ENCODE measurements at places on chromosomes 12 and 14.

GRCh38 chr14:74062809-74063150 is 21.5 kb downstream of the ALDH6A1 start:
- no peak for DNase-seq

DNA sequence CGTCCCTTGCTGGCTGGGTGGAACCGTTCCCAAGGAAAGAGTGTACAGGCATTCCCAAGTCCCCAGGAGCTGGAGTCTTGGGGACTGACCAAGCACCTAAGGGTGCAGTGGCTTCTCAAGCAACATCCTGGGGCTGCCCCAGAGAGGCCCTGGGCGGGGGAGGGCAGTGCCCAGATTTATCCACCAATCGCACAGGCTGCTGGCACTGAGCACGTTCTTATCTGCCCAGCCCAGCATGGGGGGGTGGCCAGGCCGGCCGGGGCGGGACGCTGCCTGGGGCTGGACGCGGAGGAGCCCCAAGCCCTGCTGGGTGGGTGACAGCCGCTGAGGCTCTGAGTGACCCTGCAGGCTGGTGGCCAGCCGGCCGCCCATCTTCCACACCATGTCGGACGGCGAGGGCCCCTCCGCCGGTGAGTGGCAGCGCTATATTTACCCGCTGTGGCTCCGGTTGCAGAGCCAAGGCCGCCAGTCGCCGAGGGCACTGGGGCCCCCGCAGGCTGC is 53.4 kb downstream of the CYP46A1 start:
- no peak for DNase-seq

- no peak for DNase-seq
These were observed 129.3 kb upstream of the PTPRQ start for GRCh38 chr12:80314741-80315140.

DNA sequence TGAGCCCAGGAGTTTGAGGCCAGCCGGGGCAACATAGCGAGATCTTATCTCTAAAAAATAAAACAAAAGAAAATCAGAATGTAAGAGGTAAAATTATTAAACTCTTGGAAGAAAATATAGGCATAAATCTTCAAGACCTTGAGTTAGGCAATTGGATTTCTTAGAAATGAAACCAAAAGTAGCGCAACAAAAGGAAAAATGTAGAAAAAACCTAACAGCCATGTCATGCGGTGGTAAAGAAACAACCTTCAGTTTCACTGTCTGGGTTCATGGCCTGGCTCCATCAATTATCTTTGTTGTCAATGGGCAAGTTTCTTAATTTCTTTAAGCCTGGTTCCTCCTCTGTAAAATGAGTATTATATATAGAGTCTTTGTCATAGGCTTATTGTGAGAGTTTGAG is 5.6 kb upstream of the GCH1 start:
- DNase-seq = no peak

- no peak for DNase-seq
These were observed 1.5 kb downstream of the LAG3 start for GRCh38 chr12:6773590-6774351.

- peak; percentile 78 for DNase-seq
These were observed 97.3 kb downstream of the ESR2 start for GRCh38 chr14:64196814-64197411.

DNA sequence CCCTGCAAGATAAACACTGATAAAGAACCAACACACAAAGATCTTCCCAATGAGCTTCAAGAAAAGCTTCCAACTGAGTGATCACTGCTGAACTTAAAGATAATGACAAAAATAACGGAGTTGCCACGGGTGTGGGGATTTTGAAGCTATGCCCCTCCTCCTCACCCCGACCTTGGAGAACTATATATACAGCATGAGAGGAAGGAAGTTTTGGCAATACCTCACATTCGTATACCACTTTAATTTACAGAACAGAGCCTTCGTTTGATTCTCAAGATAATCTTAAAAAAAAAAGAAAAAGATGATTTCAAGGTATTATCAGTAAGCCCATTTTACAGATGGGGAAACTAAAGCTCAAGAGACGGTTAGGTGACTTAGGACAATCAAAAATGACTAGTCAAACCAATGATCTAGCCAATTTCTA is 715 bp downstream of the NEK9 start:
- DNase-seq = no peak

DNA sequence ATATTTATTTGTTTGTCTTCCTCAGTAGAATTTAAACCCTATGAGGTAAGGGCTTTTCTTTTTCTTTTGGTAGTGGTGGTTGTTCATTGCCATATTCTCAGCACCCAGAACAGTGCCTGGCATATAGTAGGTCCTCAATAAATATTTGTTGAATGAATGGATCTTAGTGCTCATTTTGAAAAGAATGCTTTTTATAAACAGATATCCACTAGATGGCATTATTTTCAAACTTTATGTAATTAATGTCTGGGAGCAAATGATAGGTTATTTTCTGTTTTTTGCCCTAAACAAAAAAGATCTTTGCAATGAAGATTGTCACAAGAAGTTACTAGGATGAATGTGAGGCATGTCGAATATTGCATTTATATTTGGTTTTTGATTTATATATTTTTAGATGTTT is 64.1 kb downstream of the RAD51B start:
- DNase-seq = no peak

GRCh38 chr12:126353604-126354003 is 1288.4 kb downstream of the AACS start:
- no peak for DNase-seq

- DNase-seq = no peak
These were observed 257.9 kb downstream of the MSRB3 start for GRCh38 chr12:65536351-65536750.

DNA sequence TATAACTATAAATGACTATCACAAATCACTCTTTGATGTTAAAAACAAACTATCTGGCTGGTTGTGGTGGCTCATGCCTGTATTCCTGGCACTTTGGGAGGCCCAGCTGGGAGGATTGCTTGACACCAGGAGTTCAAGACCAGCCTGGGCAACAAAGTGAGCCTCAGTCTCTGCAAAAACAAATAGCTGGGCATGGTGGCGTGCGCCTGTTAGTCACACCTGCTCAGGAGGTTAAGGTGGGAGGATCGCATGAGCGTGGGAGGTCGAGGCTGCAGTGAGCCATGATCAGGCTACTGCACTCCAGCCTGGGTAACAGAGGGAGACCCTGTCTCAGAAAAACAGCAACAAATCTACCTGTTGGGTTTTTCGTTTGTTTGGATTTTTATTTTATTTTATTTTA is 5.4 kb downstream of the TXNRD1 start:
- DNase-seq = no peak

Data from NCI-H510A treated with DMSO at 0.1 percent for 48 hours (cell line).